ENCODE measurements at places on chromosomes 16 and 17. TPM values are rescaled to one million over a fixed set of nuclear protein-coding genes. Genes with fewer than 3 reads are reported as not detected.

GRCh38 chr17:70564006-70564620, 394.8 kb downstream of the KCNJ2 start:
- no peaks in the 10 kb centered on the region for H3K36me3 ChIP-seq
- no peak overlapping the region for H3K27ac ChIP-seq
- no peaks in the 10 kb centered on the region for H3K4me1 ChIP-seq
- DNase-seq: no peak
- H3K27me3 ChIP-seq: no peaks in the 10 kb centered on the region
- H3K4me3 ChIP-seq: no peak overlapping the region

DNA sequence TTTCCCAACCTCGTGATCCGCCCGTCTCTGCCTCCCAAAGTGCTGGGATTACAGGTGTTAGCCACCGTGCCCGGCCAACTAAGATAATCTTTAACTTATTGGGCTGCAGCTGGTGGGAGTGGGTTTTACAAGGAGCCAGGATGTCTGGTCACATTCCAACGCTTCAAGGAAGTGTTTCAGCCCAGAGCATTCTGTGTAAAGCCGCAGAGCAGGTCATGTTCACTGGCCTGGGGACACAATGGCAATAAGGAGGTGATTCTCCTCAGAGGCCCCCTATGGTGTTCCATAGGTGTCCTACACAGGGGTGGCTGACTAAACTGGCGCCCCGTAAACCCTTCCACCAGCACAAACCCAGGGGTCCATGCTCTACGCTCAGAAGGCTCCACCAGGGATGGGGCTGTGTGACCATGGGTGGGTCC, 1.2 kb downstream of the QPRT start:
- no peaks in the 10 kb centered on the region for H3K36me3 ChIP-seq
- peak overlapping the region; percentile 32 for H3K4me3 ChIP-seq
- H3K4me1 ChIP-seq: no peaks in the 10 kb centered on the region
- DNase-seq: no peak
- no peak overlapping the region for H3K27ac ChIP-seq

Gene HP
- 2.6 TPM for total RNA-seq

- no peak overlapping the region for H3K4me3 ChIP-seq
- peaks cover 23% of the 10 kb centered on the region for H3K4me1 ChIP-seq
- no peaks in the 10 kb centered on the region for H3K27me3 ChIP-seq
- H3K36me3 ChIP-seq: no peaks in the 10 kb centered on the region
- H3K27ac ChIP-seq: peak overlapping the region; percentile 67
Observed at GRCh38 chr16:19860166-19861041, 24.2 kb downstream of the GPRC5B start.

Gene AIPL1
- total RNA-seq: not detected

- no peak overlapping the region for H3K27ac ChIP-seq
- no peak overlapping the region for H3K4me3 ChIP-seq
- H3K27me3 ChIP-seq: no peaks in the 10 kb centered on the region
- DNase-seq: no peak
- peaks cover 10% of the 10 kb centered on the region for H3K4me1 ChIP-seq
Observed at GRCh38 chr17:60455378-60455777, 33.1 kb downstream of the CHCT1 start.

DNA sequence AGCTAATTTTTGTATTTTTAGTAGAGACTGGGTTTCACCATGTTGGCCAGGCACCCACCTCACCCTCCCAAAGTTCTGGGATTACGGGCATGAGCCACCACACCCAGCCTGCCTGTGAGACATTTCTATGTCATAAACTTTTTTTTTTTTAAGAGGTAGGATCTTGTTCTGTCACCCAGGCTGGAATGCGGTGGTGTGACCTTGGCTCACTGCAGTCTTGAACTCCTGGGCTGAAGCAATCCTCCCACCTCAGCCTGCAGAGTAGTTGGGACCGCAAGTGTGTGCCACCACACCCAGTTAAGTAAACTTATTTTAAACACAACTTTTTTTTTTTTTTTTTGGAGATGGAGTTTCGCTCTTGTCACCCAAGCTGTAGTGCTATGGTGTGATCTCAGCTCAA, 47.2 kb downstream of the SCNN1G start:
- H3K27ac ChIP-seq: no peak overlapping the region
- no peaks in the 10 kb centered on the region for H3K27me3 ChIP-seq
- DNase-seq: no peak
- H3K4me3 ChIP-seq: no peak overlapping the region

Gene TMUB2
- total RNA-seq: 20.9 TPM

Gene GINS2
- 2.0 TPM for total RNA-seq

DNA sequence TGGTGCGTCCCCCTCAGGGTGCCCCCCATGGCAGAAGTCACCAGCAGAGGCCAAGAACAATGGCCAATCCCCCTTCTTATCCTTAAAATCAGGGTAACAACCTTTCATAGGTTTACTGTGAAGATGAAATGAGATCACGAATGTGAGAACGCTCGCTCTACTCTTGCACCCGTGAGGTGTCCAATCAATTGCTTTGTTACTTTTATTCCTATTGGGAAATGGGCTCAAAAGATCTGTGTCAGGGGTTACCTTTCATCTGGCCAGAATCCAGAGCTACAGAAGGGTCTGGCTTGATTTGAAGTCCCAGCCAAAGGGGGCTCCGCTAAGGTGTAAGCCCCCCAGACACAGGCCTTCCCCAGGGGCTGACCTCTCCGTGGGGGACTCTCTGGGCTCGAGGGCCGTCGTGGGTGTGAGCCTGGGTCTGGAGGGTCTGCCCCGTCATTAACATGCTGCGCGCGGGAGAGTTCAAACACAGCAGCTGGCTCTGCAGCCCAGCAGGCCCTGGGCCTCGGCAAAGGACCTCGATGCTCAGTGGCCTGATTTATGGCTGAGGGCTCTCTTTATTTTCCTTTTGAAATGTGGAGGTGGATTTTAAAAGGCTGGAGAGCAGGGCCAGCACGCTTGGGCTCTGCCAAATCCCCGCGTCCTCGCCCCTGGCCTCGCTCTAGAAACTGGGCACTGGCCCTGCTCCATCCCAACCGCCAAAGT, 10.4 kb downstream of the ABR start:
- H3K36me3 ChIP-seq: no peaks in the 10 kb centered on the region
- H3K4me1 ChIP-seq: no peaks in the 10 kb centered on the region
- no peak overlapping the region for H3K27ac ChIP-seq
- DNase-seq: no peak

DNA sequence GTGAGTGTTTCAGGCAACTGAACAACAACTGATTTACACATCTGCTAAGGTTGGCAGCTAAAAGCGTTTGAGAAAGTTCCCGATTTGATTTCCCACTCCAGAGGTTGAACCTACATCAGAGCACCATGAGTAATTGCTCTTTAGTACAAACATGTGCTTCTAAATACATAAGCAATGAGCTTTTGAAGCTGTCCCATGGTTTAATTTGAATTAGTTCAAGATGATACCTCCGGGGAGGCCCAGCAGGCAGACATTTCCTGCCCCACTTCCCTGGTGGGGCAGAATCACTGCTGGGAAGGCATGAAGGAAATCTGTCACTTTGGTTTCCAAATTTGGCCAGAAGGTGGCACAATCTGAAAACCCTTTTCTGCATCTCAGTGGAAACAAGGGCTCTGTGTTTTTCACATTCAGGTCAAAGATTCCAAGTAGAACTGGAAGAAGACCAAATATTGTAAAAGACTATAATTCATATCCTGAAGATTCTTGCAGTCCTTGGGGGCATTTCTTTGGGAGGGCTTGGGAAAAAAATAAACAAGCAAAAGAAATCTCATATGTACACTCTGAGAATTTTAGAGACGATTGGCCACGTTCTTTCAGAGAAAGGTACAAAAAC, 176.2 kb upstream of the FAM20A start:
- no peak overlapping the region for H3K4me3 ChIP-seq
- H3K36me3 ChIP-seq: no peaks in the 10 kb centered on the region
- DNase-seq: peak; percentile 65
- H3K27me3 ChIP-seq: no peaks in the 10 kb centered on the region
- H3K4me1 ChIP-seq: peaks cover 4% of the 10 kb centered on the region

- peak overlapping the region; percentile 99 for H3K27ac ChIP-seq
- H3K27me3 ChIP-seq: no peaks in the 10 kb centered on the region
- H3K36me3 ChIP-seq: no peaks in the 10 kb centered on the region
- DNase-seq: no peak
Observed at GRCh38 chr17:77147357-77147801, 6.6 kb downstream of the SEC14L1 start.

DNA sequence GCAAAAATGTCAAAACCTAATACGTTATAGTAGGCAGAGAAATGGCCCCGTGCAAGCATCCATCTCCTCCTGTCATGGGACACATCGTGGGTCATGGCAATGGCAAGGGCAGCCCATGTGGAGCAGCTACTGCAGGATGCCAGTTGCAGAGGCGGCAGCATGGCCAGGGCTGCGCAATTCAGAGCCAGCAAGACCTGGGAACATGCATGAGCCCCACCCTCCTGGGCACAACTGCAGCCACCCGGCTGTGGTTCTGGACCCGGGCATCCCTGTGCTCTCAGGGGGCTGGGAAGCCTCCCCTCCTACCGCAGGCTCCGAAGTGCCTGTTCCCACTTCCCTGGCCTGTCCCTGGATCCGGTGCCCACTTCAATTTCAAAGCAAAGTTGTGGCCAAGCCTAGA, 203.6 kb downstream of the CPPED1 start:
- no peaks in the 10 kb centered on the region for H3K4me1 ChIP-seq
- H3K36me3 ChIP-seq: no peaks in the 10 kb centered on the region
- DNase-seq: no peak
- no peak overlapping the region for H3K4me3 ChIP-seq
- H3K27ac ChIP-seq: no peak overlapping the region

DNA sequence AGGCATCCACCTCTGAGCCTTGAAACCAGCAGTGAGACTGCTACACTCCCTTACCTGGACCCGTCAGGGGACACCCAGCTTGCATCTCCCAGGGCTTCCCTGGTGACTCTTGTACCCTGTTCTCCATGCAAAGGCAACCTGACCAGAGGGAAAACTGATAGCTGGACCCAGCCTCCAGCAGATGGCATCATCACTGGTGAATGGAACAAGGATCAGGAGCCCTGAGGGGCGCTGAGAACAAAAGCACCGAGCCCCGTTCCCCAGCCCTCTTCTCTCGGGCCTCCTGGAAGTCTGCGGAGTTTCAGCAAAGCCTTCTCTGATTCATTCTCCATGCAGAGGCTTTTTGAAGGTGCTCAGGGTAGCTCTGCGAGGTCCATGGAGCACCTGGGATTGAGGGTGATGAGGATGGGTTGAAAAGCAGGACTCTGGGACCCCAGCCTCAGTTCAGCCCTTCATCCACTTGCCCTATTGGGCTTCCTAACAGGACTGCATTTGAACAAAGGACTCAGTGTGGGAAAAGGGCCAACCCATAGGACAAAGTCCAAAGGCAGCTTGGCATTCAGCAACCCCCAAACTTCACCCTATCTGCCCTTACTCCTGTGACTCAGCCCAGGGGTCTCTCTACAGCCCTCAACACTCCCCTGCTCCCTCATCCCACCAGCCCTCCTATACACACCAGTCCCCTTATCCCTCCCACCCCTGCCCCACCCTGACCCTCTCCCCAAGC, 45.0 kb upstream of the LHX1 start:
- no peak for DNase-seq
- no peaks in the 10 kb centered on the region for H3K4me1 ChIP-seq
- no peaks in the 10 kb centered on the region for H3K36me3 ChIP-seq
- no peak overlapping the region for H3K27ac ChIP-seq
- H3K4me3 ChIP-seq: no peak overlapping the region
- no peaks in the 10 kb centered on the region for H3K27me3 ChIP-seq

Gene ARL5C
- total RNA-seq: not detected

- H3K4me1 ChIP-seq: peaks cover under 1% of the 10 kb centered on the region
- no peaks in the 10 kb centered on the region for H3K36me3 ChIP-seq
- no peaks in the 10 kb centered on the region for H3K27me3 ChIP-seq
- no peak overlapping the region for H3K4me3 ChIP-seq
- H3K27ac ChIP-seq: no peak overlapping the region
Observed at GRCh38 chr17:61383689-61384201, 15.9 kb upstream of the TBX2 start.

GRCh38 chr17:79029327-79030009, 5.5 kb downstream of the C1QTNF1 start:
- no peaks in the 10 kb centered on the region for H3K36me3 ChIP-seq
- peaks cover 41% of the 10 kb centered on the region for H3K4me1 ChIP-seq
- H3K4me3 ChIP-seq: no peak overlapping the region
- no peaks in the 10 kb centered on the region for H3K27me3 ChIP-seq
- no peak overlapping the region for H3K27ac ChIP-seq

Gene MEOX1
- total RNA-seq: 8.7 TPM

- H3K27ac ChIP-seq: no peak overlapping the region
- no peaks in the 10 kb centered on the region for H3K27me3 ChIP-seq
- no peaks in the 10 kb centered on the region for H3K4me1 ChIP-seq
- H3K4me3 ChIP-seq: no peak overlapping the region
- DNase-seq: no peak
- H3K36me3 ChIP-seq: no peaks in the 10 kb centered on the region
Observed at GRCh38 chr16:87252269-87252970, 64.8 kb downstream of the C16orf95 start.

- no peak overlapping the region for H3K4me3 ChIP-seq
- H3K4me1 ChIP-seq: no peaks in the 10 kb centered on the region
- no peaks in the 10 kb centered on the region for H3K27me3 ChIP-seq
- no peak for DNase-seq
- H3K27ac ChIP-seq: no peak overlapping the region
- H3K36me3 ChIP-seq: no peaks in the 10 kb centered on the region
Observed at GRCh38 chr16:74315059-74315458, 18.4 kb downstream of the PSMD7 start.

GRCh38 chr16:70257391-70257790, 5.7 kb upstream of the EXOSC6 start:
- DNase-seq: no peak
- no peaks in the 10 kb centered on the region for H3K27me3 ChIP-seq
- no peak overlapping the region for H3K4me3 ChIP-seq
- no peaks in the 10 kb centered on the region for H3K4me1 ChIP-seq
- peaks cover 100% of the 10 kb centered on the region for H3K36me3 ChIP-seq

Gene PYDC1
- total RNA-seq: not detected

Gene C17orf113
- total RNA-seq: 1.0 TPM

DNA sequence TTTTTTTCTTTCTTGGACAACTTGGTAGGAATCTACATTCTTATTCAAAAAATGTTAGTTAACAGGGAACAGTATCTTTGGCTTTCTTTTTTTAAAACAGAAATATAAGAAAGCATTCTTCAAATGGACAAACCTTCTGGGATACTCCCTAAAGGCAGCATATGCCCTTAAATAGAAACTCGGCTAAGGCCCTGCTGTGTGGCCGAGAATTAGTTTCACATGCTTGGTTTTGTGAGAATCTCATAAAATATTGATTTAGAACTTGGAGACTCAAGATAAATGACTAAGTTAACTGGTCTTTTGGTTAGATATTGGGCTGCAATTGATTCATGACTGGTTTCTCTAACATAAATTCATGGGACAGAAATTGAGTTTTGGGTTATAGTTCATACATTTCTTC, 359.9 kb upstream of the XYLT1 start:
- no peak overlapping the region for H3K27ac ChIP-seq
- no peaks in the 10 kb centered on the region for H3K4me1 ChIP-seq
- no peak overlapping the region for H3K4me3 ChIP-seq
- DNase-seq: no peak
- H3K36me3 ChIP-seq: no peaks in the 10 kb centered on the region
- H3K27me3 ChIP-seq: no peaks in the 10 kb centered on the region

Gene FKBP10
- 5.4 TPM for total RNA-seq

- H3K27ac ChIP-seq: no peak overlapping the region
- no peaks in the 10 kb centered on the region for H3K27me3 ChIP-seq
- H3K4me1 ChIP-seq: no peaks in the 10 kb centered on the region
- H3K4me3 ChIP-seq: no peak overlapping the region
- DNase-seq: no peak
- peaks cover 4% of the 10 kb centered on the region for H3K36me3 ChIP-seq
Observed at GRCh38 chr16:50224286-50224685, 42.1 kb upstream of the ADCY7 start.

GRCh38 chr16:8577678-8578304, 12.5 kb downstream of the TMEM114 start:
- H3K4me1 ChIP-seq: no peaks in the 10 kb centered on the region
- H3K27me3 ChIP-seq: peaks cover 16% of the 10 kb centered on the region
- no peaks in the 10 kb centered on the region for H3K36me3 ChIP-seq
- no peak for DNase-seq

Gene ZG16
- total RNA-seq: not detected

All from psoas muscle (tissue), 8 donors.